ENCODE measurements at places on chromosomes 3 and 15.
A peak's percentile ranks its signal among the peaks of the same experiment; 100 is the strongest.

GRCh38 chr15:49962044-49962602, 156.9 kb downstream of the ATP8B4 start:
- no peak for DNase-seq

- DNase-seq, result no peak
Measured at GRCh38 chr15:90697175-90697574, 20.0 kb upstream of the BLM start.

DNA sequence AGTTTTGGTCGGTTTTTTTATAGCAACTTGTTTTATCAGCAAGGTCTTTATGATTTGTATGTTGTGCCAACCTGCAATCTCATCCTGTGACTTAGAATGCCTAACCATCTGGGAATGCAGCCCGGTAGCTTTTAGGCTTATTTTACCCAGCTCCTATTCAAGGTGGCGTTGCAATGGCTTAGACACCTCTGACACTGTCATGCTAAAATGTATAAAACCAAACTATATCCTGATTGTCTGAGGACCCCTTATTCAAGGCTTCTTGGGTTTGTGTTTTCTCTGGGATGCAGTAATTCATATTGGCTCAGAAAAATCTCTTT, 209.0 kb upstream of the ALCAM start:
- DNase-seq, result no peak

DNA sequence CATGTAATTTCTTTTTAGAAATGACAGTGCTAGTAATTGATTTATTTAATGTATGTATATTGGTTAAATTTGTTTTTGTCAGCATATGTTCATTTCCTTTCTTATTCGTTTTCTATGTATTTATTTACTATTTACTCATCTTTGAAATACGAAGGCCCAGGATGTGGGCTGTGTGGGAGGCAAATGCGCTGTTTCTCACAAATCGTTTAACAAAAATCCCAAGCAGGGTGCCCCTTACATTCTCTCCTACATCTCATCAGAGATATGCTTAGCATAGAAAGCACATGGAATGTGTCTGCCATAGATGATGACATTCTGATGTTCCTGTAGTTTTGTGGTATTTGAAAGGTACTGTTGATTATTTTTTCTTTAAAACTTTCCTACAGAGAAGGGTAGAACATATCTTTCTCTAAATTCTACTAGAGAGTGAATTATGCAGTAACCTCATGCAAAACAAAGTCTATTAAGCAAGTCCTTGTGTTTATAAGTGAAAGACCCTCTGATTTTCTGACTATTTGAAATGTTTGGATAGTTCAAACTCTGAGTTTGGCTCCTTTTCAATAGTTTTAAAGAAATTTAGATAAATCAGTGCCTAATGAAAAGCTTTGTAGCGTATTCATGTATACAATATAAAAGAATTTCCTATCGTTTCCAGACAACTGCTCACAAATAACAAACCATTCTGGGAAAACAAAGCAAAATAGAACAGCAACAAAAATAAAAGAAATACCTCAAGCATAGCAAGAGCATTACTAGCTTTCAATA, 111.1 kb upstream of the VGLL3 start:
- no peak for DNase-seq

- no peak for DNase-seq
Measured at GRCh38 chr3:130850044-130850797, 43.7 kb upstream of the ATP2C1 start.

DNA sequence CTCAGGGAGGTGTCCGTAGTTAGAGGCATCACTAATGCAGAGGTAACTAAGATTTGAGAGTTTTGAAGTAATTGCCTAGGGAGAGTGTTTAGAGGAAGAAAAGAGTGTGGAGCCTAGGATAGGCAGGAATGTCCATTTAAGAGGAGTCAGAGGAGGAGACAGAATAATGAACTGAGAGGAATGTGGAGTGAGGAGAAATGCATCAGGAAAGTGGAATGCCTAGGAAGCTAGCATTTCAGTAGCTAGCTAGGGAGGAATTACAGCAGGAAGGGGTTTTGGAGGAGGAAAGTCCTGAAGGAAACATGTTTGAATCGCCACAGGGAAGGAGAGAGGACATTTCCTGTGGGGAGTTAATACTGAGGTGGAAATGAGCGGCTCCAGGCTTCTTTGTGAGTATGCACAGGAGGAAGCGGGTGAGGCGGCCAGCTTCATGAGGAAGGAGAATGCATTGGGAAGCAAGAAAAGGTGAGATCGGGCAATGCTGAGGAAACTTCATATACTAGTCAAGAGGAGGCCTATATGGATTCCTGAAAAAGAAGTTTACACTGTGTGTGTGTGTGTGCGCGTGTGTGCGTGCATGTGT, 154.3 kb downstream of the TMEM108 start:
- no peak for DNase-seq

GRCh38 chr3:73143401-73143800, 81.9 kb downstream of the EBLN2 start:
- DNase-seq, result no peak

GRCh38 chr3:41522612-41523011, 323.3 kb downstream of the CTNNB1 start:
- DNase-seq, result no peak

GRCh38 chr3:113255854-113256615, 44.7 kb downstream of the BOC start:
- no peak for DNase-seq

GRCh38 chr15:90268415-90268814, 2.9 kb downstream of the NGRN start:
- DNase-seq, result no peak

GRCh38 chr15:50107157-50107556, 11.9 kb downstream of the ATP8B4 start:
- DNase-seq, result no peak

- DNase-seq, result no peak
Measured at GRCh38 chr15:35691173-35691761, 145.3 kb upstream of the DPH6 start.

- DNase-seq, result no peak
Measured at GRCh38 chr15:31248951-31249350, 77.7 kb upstream of the KLF13 start.

GRCh38 chr15:29008846-29009245, 123.1 kb downstream of the APBA2 start:
- DNase-seq, result no peak

DNA sequence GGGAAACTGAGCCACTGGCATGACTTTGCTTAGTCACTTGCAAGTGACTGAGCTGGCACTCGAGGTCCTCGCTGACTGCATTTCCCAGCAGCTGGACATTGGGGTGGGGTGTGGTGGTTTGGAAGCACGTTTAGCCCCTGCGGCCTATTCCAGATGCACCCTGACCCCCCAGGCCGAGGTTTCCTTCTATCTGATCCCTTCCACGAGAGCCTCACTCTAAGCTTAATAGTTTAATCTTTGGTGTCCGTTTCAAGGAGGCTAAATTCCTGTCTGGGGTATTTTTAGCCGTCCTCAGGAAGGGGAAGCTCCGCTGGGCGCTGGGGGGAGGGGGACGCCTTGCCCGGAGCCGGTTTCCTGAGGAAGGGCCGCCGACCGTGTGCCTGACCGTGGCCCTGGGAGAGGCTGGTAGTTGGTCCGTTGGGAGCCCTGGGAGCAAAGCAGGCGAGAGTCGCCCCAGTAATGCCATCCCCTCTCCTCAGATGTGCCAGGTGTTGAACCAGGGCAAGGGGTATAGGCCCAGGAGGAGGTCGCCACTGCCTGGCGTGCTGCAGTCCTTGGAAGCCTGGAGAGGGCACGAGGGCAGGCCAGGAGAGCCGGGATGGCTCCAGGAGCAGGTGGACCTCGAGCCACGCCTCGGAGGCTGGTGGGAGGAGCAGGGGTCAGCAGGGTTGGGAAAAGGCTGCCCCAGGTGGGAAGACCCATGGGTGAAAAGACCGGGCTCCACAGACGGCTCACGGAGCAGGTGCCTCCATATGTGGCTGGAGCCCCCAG, 37.2 kb downstream of the IDH2 start:
- DNase-seq, result no peak

GRCh38 chr3:100400780-100401673, at the start of the genes LNP1 and TOMM70:
Gene LNP1 (plus strand): TSS chr3:100401539. CDS start chr3:100429730, 28,191 bp downstream.
Gene TOMM70 (minus strand): TSS chr3:100401089. CDS start chr3:100400949, 140 bp downstream.
- peak; percentile 60 for DNase-seq

- DNase-seq, result peak; percentile 76
Measured at GRCh38 chr3:28348629-28349468, at the start of the genes AZI2 and ZCWPW2. Gene AZI2 (minus strand): TSS chr3:28348824. CDS start chr3:28340617, 8,207 bp downstream. Gene ZCWPW2 (plus strand): TSS chr3:28348721. CDS start chr3:28413069, 64,348 bp downstream.

DNA sequence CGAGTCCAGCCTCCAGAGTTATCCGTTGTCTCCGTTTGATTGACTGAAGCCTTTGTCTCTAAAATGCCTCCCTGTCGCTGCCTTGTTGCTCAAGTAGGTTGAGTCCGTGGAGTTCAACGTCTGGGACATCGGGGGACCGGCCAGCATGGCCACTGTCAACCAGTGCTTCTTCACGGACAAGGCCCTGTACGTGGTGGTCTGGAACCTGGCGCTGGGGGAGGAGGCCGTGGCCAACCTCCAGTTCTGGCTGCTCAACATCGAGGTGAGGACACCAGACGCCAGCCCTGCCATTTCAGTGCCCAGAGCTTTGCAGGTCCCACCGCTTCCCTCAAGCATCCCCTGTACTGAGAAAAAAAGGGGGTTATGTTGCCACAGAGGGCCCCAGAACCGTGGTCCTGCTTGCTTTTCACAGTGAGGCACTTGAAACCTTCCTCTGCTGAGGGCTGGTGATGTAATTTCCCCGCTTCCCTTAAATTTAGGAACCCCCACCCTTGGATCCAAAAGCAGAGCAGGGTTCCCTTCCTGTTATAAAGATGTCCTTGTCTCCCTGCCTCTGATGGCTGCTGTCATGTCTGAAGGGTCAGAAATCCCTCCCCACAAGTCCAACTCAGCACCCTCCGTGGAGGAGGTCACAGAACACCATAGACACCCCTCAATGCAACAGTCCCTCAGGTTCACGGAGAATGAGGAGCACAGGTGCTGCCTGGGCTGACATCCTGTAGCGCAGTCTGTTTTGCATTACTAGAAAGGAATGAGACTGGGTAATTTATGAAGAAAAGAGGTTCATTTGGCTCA, 105.7 kb downstream of the LRRK1 start:
- DNase-seq, result no peak

DNA sequence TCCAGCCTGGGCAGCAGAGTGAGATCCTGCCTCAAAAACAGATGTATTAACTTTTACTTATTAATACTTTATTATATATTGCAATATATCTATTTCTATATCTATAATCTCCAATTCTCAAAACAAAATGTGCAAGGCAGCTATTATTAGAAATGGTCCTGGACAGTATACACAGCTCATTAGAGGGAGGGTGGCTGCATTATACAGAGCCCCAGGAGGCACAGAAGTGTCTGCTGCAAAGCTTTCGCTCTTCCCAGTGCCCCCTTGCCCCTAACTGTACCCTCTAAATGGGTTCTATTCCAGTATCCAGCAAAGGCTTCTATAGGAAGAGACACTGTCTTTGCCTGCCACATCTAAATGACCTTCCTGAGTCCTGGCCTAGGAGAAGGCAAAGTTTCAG, 24.5 kb downstream of the ARL14 start:
- no peak for DNase-seq

- DNase-seq, result no peak
Measured at GRCh38 chr3:66106788-66107187, 68.1 kb upstream of the MAGI1 start.

DNA sequence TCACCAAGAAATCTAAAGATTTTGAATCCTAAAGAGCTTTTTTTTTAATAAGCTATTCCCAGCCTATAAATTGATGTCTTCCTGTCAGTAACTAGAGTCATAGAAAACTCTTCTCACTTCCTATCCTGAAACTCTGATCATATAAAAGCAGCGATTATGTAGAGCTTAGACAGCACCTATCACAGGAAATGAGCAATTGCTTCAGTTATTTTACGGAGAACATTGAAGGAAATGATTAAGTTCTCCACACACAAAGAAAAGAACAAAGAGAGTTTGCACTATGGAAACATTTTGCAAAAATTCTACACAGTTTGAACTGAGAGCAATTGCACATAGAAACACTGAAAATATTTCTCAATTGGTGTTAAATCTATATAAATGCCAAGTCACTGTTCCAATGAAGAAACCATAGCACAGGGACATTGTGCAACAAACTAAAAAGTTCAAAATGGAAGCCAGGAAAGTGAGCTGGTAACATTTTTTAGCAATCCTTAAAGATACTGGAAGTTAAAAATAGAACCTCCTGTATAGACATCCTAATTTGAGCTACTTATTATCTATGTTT, 291.5 kb upstream of the ARHGEF26 start:
- no peak for DNase-seq

GRCh38 chr3:137972396-137972795, 37.6 kb upstream of the CLDN18 start:
- no peak for DNase-seq

DNA sequence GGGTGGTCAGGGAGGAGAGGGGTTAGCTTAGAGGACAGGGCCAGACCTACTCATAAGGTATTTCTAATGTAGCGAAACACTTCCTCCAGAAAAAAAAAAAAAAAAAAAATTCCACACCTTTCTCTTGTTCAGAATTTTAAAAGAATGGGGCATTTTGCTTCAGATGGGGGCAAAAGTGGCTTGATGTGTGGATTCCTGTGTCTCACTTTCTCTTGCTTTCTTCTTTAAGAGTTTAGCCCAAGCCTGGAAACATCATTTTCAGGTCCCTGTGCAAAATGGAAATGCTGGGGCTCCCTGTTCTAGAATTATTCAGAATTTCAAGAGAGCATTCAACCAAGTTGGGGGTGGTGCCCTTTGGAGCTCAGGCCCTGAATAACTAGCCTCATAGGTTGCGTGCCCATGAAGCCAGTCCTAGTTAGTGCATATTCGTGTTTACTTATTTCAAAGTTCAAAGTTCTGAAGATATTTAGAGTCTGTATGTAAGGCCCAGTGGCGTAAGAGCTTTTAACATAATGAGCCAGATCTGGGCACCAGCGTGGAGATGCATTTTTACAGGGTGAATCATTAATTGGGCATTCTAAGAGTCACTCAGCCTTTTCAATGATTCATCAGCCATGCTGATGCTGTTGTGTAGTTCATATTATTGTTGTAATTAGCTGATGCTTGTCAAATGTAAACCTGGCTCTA, 104.5 kb downstream of the RPLP1 start:
- no peak for DNase-seq

DNA sequence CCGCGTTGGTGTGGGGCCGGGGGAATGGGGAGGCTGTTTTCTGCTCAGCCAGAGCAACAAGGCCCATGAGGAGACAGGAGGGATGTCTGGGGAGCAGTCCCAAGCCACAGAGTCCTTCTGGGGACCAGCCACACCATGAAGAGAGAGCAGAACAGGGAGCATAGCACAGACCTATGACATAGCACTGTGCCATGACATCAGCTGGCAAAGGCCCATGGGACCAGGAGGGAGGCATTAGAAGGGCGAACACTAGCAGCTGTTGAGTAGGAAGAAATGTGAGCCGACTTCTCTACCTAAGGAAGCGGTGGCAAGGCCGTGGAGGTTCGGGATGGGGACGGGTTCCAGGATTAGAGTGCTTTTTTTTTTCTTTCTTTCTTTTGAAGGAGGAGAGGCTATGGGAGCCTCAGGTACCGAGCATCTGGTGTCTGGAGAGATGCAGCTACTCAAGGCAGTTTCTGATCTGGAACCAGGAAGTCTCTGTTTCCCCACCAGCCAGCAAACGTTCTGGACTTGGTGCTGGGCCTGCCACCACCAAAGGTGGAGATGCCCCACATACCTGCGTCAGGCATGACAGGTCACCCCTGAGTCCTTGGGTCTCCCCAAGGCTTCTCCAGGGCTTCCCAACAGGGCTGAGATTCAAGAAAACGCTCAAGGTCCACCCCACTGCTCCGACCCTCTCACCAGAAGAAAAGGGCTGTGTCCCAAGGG, 77.3 kb upstream of the CGNL1 start:
- DNase-seq, result no peak
